LoVo (cell line): ENCODE measurements at places on chromosomes 13 and 19.

- no peak for DNase-seq
These were observed 7.3 kb downstream of the KLK8 start for GRCh38 chr19:50994129-50994528.

GRCh38 chr13:94329754-94330551 lies 149.5 kb downstream of the DCT start:
- DNase-seq: peak; percentile 25

DNA sequence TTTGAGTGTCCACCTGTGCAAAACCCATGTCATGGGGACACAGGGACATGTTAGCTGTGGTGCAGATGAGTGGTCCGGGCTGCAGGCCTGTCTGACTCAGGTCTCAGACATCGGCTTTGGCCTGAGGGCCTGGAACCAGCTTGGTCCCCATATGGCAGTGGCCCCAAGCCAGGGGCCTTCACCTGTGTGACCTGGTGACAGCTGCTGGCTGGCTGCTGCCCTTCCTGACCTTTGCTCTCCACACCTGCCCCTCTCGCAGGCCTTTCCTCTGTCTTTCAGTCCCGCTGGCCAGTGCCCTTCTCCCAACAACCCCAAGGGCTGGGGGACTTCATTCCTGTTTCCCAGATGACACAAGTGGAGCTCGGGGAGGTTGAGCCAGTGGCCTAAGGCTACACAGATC lies 22.9 kb upstream of the LDLR start:
- DNase-seq: no peak

GRCh38 chr19:13207846-13208671 lies 57.8 kb downstream of the IER2 start:
- no peak for DNase-seq
